ENCODE measurements at places on chromosomes 5 and 9.

- DNase-seq: no peak
Measured at GRCh38 chr9:130858739-130859705, 24.0 kb downstream of the ABL1 start.

GRCh38 chr9:22622815-22623214 is 176.2 kb downstream of the DMRTA1 start:
- no peak for DNase-seq

DNA sequence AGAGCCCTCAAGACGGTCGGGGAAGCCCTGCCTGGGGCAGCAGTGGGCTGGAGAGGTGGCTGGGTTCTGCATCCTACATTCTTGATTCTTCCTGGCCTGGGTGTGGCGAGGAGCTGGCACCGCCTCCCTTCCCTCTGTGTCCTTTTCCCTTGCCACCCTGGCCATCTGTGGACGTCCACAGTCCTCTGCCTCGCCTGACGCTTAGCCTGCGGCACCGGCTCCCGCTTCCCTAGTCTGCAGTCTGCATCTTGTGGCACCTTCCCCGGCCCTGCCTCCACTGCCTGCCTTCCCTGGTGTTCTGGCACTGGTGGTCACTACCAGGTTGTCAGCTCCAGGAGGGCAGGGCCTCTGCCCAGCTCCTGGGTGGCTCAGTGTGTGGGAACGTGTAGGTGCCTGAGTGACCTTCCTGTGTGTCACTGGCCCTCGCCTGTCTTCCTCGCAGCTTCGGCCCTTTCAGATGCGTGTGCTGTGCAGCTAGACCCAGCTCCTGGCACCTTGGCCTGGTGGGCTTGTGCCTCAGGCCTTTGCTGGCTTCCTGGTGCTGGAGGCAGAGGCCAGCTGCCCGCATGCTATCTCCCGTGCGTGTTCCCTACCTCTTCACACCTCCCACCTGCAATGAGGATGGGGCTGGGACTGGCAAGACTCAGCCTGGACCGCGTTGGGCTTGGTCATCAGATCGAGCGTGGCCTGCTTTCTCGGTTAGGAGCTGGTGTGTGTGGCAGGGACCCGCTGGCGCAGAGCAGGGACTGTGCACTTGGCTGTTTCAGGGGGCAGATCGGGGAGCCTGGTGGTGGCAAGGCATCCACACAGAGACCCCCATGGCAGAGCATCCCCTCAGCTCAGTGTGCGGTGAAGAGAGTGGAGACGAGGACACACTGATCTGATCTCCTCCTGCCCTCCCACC is 20.9 kb downstream of the TRAF2 start:
- no peak for DNase-seq

GRCh38 chr5:26847041-26847736 is 191.2 kb downstream of the CDH9 start:
- DNase-seq: no peak

DNA sequence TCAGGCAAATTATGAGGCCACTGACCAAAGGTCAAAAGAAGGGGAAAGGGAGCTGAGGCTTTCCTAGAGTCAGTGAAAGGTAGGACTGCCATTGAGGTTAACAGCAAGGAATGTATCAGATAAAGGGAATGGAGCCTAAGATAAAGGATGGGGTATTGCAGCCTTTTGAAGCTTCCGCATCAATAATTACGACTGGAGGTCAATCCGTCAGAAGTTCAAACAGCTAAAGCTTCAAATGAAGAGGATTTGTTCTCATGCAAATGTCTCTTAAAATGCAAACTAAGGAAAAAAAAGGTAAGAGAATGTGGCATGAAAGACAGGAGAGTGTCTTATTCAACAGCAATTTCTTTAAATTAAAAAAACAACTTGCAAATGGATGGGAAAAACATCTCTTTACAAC is 341.1 kb upstream of the RGMB start:
- DNase-seq: no peak

DNA sequence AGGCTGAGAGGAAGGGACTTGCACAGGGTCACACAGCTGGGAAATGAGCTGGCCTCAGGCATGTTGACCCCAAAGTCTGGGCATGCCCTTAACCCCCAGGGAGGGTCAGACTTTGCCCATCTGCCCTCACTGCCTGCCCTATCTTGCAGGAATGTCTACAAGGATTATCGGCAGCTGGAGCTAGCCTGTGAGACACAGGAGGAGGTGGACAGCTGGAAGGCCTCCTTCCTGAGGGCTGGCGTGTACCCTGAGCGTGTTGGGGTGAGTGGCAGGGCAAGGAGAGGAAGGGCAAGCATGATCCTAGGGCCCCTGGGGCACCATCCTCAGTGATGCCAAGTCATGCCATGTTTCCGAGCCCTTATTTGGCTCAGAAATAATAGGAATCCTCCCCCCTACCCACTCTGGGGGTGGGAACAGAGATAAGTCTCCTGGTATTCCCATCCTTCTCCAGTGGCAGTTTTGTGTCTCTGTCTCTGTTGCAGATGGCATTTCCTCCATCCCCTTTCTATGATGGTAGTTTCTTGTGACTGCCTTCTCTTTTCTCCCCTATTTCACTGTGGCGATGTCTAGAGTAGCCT is 28.5 kb downstream of the GOLGA2 start:
- no peak for DNase-seq

DNA sequence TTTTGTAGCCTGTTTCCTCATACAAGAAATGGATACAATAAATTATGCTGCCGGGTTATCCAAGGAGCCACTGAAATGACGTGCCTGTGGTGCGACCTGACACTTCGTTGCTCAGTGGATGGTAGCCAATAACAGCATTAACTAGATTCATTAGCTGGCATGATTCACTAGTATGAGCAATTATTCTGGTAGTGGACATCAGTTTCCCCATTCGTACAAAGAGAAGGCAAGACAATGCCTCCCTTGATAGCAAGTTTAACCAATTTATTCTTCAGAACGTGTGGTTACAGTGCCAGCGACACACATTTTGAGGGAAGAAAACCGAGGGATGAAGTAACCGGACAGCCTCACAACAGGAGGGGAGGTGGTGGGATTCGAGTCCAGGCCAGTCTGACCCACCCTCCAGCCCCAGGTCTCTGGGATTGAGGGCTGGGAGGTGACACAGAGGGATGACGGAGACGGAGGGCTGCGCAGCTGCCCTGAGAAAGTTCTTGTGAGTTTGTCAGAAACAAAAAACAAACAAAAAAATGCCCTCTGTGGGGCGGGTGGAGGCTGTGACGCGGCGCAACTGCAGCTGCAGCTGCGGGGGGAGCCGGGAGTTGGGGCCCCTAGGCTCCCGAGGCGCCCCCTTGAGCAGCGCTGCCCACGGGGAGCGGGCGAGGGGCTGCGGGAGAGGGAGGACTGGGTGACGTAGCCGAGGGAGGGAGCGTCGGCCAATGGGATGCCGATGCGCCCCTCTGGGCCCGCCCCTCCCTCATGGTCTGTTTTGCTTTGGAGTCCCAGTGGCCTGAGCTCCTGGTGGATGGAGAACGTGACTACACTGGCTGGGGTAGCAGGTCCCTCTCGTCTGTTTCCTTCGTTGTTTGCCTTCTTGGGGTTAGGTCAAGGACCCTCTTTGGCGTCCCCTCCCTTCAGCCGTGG is 10.9 kb downstream of the LHX2 start:
- no peak for DNase-seq

DNA sequence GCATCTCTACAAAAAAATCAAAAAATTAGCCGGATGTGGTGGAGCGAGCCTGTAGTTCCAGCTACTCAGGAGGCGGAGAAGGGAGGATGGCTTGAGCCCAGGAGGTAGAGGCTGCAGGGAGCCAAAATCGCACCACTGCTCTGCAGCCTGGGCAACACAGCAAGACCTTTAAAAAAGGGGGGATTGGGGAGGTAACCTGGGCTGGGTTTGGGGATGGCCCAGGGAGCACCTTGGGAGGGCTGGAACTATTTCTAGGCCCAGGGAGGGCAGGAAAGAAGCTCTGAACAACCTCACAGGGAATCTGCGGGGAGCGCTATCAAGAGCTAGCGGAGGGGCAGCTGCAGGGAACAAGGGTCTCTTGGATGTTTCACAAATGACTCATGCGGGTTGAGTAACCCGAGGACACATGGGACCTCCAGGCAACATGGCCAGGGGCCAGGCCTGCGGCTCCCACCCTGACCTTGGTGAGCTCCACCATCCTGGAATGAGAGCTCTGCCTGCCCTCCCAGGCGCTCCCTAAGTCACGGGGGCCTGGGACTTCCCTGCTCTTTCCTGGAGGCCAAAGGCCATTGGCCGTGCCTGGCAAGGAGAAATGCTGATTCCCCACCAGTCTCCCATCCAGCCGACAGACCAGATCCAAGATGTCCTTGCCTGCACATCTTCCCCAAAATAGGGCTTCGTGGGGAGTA is 23.4 kb downstream of the SARDH start:
- DNase-seq: no peak

DNA sequence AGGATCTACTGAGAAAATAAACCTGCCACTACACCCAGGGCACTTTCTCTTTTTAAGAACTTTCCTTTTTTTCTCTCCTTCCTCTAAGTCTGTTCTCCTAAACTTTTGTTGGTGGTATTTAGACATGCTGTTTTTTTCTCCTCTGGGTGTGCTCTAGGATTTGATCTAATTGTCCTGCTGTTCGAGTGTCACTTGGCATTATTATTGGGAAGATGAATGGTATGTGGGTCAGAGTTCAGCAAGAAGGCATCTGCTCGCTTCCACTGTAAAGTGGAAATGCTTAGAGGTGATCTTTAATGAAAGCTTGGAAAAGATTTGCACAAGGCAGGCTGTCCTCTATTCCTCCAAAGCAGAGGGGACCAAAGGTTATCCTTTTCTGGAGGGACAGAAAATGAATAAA is 1.3 kb upstream of the PLPPR1 start:
- no peak for DNase-seq

DNA sequence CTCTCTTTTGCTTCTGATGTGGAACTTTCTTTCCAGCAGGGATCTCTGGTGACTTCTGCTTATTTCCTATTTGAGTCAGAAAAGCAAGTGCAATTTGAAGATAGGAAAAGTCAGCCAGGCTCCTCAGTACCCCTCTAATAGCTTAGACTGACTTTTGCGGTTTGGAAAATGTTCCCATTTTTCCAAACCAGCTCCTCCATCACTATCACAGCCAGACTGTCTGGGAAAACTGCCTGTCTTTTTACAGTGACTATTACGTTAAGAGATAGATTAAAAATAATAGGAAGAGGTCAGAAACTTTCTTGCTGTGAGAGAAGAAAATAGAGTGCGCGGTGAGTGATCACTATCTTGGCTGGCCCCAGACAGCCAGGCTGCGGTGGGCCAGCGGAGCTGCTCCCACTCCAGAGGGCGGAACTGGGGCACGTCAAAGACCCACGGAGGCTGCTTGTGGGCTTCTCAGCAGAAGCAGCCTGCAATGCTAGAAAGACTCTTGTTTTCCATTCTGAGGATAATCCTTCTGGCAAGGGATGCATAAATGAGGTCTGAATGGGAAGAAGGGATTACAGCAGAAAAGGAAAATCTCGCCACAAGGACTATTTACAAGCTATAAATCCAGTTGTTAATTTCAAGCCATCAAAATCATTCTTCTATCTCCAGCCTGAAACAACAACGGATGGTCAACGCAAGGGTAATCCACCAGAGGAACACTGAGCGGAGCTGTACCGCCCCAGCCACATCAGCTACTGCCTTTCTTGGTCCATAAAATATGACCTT is 151.0 kb upstream of the MSX2 start:
- no peak for DNase-seq

GRCh38 chr9:18989865-18990264 is 43.1 kb downstream of the SAXO1 start:
- DNase-seq: no peak

DNA sequence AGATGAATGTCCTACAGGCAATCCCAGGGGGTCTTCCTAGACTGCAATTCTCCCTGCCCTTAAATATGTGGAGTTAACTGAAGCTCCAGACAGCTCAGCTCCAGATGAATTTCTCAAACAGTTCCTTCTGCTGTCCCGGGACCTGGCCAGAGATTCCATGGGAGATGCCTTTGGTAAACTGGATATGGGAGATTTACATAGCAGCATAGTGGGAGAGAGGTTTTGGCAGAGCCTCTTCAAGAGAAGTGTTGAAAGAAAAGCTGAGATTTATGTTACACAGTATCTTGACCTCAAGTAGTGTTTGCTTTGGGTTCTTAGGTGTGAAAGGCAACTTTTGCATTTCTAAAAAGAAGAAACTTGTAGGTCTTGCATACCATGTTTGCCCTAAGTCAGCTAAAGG is 364.9 kb downstream of the ARRDC3 start:
- DNase-seq: no peak

- DNase-seq: no peak
Measured at GRCh38 chr5:151642472-151643140, 44.1 kb downstream of the SPARC start.

GRCh38 chr9:78918976-78919375 is 622.1 kb downstream of the PSAT1 start:
- no peak for DNase-seq
